Activated CD4-positive, alpha-beta memory T cell treated with anti-CD3 and anti-CD28 coated beads for 36 hours (primary cell): ENCODE measurements at places on chromosomes 4 and X. TPM values are rescaled to one million over a fixed set of nuclear protein-coding genes. Genes with fewer than 3 reads are reported as not detected.

Gene TMEM31
- total RNA-seq: 0.44 TPM

- H3K27ac ChIP-seq: no peak overlapping the region
- peaks cover 16% of the 10 kb centered on the region for H3K4me1 ChIP-seq
- no peak overlapping the region for H3K4me3 ChIP-seq
- DNase-seq: no peak
These were observed 229.2 kb upstream of the AFF2 start for GRCh38 chrX:148271263-148271662.

Gene GABRE
- total RNA-seq: not detected

DNA sequence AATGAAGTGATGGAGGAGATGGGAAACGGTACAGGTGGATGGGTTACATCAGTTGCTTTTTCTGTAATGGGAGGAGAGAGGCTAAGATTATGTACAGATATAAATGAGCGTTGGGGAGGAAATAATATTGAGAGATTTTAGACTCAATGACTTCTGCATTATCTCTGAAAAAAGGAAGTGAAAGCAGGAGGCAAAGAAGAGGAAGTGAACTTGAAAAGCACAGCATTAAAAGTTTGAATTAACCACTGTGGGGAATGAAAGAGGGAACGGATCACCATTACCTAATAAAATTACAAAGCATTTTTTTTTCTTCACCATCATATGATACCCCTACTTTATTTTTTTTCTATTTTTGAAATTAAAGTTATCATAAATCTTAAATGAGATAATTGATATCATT, 1025.5 kb downstream of the RPA4 start:
- no peaks in the 10 kb centered on the region for H3K36me3 ChIP-seq
- no peak for DNase-seq
- H3K27me3 ChIP-seq: no peaks in the 10 kb centered on the region
- no peak overlapping the region for H3K4me3 ChIP-seq
- no peaks in the 10 kb centered on the region for H3K4me1 ChIP-seq

Gene SERPINA7
- total RNA-seq: not detected

Gene RPS6KA6
- total RNA-seq: 0.17 TPM

Gene DOCK11
- total RNA-seq: 47.5 TPM

Gene ADAM29
- not detected for total RNA-seq

- DNase-seq: no peak
- H3K4me1 ChIP-seq: no peaks in the 10 kb centered on the region
- H3K4me3 ChIP-seq: no peak overlapping the region
- no peaks in the 10 kb centered on the region for H3K27me3 ChIP-seq
- no peak overlapping the region for H3K27ac ChIP-seq
These were observed 29.5 kb upstream of the GPR78 start for GRCh38 chr4:8550691-8551090.

Gene TCEAL5
- total RNA-seq: not detected
